Globus pallidus (tissue), 1 donor: ENCODE measurements at places on chromosomes 3 and 15.
A peak's percentile ranks its signal among the peaks of the same experiment; 100 is the strongest.

- DNase-seq, result no peak
These were observed 156.7 kb downstream of the SERPINI1 start for GRCh38 chr3:167892205-167892604.

DNA sequence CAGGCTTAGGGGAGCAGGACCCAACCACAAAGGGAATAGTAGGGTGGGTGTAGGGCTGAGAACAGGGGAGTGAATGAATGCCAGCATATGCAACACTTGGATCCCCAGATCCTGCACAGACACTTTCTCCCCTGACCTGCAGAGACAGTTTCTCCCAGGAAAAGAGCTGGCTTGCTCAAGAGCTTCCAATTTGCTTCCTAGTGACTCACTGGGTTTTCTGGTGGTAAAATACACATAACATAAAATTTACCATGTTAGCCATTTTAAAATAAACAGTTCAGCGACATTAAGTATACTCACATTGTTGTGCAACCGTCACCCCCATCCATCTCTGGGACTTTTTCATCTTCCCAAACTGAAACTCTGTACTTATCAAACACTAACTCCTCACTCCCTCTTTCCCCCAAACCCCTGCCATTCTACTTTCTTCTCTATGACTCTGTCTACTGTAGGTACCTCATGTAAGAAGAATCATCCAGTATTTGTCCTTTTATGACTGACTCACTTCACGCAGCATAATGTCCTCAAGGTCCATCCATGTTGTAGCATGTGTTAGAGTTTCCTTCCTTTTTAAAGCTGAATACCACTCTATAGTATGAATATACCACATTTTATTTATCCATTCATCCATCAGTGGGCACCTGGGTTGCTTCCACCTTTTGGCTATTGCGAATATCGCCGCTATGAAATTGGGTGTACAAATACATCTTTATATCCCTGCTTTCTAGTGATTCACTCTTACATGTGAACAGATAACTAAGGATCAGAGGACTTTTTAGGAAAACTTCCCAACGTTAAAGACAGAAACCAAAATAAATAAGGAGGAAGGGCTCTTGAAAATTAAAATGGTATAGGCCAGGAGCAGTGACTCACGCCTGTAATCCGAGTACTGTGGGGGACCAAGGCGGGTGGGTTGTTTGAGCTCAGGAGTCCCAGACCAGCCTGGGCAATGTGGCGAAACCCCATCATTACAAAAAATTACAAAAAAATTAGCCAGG, 95.6 kb upstream of the TJP1 start:
- no peak for DNase-seq

DNA sequence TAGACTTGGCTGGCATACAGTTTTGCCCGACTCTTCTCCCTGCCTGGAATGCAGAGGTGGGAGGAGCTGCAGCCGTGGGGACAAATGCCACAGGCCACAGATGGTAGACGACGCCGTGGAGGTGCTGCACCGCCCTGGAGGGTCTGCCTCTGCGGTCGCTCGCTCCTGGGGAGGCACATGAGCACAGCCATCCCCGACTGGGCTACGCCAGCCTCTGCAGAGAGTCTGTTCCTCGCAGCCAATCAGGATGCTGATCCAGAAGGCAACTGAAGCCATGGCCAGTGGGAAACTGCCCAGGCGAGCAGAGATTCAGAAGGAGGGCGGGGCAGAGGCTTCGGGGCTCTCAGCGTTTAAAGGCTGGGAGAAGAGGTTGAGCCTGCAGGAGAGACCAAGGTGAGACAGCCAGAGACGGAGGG, 11.9 kb upstream of the LRRC15 start:
- no peak for DNase-seq

GRCh38 chr3:57557085-57557537, 1.0 kb downstream of the PDE12 start:
- DNase-seq, result no peak

DNA sequence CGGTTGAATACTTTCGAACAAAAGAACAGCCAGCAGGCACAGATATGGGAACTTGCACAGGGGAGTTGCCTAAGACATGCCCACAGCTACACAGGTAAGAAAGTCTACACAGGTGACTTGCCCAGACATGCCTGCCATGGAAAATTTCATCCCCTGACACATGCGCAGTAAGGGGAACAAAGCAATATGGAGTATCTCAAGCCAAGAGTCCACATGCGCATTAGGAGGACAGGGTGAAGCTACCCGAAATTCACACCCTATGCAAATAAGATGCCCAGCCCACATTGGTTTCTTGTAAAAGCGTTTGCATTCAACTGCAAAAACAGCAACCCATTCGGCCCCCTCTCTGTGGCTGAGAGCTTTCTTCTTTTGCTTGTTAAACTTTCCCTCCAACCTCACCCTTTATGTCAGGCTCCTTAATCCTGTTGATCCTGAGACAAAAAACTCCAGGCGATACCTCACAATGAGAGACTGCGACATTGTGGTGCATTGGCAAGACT, 49.3 kb upstream of the TRPM1 start:
- no peak for DNase-seq

DNA sequence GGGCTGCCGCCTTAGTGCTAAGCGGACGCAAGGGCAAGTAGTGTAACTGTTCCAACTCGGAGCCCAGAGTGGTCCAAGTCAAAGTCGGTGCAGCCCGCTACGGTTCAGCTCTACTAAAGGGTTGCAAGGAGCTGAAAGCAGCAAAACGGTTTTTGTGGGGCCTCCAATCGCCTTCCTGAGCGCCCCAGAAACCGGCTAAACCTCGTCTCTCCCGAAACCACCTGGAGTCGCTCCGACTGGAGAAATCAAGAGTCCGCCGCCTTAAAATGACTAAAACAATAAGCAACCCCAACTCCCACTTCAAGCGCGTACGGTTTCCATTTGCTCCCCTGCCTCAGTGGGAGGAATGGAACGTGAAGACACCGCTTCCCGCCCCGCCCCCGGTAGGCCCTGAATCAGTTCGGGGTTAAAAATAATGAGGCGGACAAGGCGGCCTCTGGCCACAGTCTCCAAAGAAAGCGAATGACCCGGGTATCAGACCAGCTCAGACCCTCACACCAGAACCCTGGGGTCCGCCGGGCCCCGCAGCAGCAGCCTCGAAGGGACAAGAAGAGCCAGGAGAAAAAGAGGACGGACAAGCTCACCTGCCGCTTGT, 401 bp downstream of the SEC11A start:
- DNase-seq, result no peak

DNA sequence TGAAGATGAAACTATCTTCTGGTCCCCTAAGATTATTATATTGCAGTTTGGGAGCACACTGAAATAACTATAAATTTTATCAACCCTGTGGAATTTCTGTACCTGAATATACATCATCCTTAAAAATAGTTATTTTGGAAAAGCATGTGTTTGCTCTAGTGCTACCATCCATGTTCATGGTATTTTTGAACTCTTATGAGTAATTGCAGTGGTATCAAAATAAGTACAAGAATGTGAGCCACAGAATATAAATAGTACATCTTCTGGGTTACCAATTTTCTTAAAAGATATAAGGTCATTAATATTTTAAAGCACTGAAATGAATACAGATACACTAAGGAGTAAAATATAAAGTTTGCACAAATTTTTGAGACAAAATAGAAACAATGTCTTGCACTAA, 206.5 kb downstream of the CBLB start:
- no peak for DNase-seq

GRCh38 chr3:182241766-182242488, 530.2 kb downstream of the SOX2 start:
- peak; percentile 89 for DNase-seq

DNA sequence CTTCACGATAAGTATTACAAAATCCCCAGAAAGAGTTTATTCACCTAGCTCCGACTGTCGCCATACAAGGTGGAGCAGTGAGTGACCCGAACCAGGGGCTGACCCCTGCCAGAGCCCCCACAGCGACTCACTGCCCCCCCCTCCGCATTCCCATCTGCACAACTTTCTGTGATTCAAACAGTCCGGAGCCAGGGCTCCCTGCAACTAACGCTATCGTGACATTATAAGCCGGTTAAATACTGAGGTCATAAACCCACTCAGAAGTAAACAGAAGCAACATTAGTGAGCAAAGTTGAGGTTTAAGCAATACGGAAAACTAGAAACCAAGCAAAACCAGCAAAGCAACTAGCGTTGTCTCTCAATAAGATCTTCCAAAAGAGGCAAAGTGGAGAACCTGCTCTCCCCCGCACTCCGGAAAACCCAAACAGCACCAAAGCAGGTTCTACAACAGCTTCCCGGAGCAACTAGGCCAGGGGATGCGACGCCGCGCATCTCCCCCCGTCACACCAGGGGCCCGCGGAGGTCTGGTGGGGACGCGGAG, 642 bp downstream of the SCAP start:
- peak; percentile 11 for DNase-seq

- no peak for DNase-seq
These were observed 113.9 kb downstream of the TMEM108 start for GRCh38 chr3:133152056-133152455.

- DNase-seq, result no peak
These were observed 2.3 kb upstream of the SLC2A2 start for GRCh38 chr3:171028779-171029232.

GRCh38 chr3:172216911-172217310, 177.5 kb downstream of the FNDC3B start:
- DNase-seq, result no peak

DNA sequence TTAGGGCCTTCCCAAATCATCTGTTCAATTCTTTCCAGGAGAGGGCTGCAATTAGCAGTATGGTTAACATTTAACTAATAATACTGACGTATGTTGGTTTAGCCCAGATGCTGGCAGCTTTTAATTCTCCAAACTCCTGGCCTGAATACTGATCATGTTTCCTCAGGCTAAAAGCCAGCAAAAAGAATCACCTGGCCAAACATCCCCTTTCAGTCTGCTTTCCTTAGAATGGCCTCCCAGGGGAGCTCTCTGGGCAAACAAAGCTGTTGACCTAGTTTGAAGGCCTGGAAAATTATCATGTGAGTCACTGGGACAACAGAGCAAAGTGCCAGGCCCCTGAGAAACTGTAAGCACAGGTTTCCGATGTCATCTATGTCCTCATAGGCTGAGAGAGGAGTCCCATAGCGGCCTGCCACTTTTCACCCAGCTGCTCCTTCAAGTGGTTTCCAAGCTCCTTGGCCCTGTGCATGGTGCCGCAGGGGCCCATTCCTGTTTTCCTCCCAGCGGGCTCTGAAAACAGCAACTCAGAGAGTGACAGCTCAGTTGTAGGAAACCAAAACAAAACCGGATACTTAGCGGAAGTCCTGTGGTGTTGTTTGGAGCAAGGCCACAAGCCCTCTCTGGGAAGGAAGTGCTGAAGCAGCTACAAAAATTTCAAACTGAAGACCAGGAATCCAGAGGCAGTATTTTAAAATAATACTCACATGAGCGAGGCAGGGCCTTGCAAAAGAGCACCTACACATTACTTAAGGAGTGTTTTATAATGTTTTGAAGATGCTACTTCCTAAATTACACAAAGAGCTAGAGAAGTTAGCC, 36.5 kb upstream of the RAB11A start:
- peak; percentile 78 for DNase-seq

DNA sequence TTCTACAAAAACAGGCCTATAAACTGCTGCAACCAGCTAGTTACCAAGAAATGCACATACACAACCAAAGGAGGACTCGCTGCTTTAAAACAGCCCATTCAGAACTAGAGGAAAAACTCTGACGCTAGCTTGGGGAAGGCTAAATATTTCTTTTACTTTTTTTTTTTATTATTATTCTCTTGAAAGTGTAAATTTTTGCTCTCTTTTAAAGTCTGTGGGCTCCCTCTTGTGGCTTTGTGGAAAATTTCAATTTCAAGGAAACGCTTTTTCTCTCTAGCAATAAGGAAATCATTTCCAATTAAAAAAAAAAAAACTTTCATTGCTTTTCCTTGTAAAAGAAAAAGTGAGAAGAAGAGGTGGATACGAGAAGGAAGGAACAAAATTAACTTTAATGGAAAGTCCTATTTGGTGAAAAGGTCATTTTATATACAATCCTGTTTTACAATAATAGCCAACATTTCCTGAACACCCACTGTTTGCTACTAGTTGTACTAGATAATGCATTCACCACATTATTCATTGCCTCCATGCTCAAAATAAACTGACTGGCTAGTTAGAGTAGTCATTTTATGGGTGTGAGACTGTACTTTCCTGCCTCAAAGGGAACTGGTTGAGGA, 51.2 kb upstream of the SAMMSON start:
- DNase-seq, result peak; percentile 81

- no peak for DNase-seq
These were observed 31.2 kb upstream of the ALDH1L1 start for GRCh38 chr3:126211569-126211968.

DNA sequence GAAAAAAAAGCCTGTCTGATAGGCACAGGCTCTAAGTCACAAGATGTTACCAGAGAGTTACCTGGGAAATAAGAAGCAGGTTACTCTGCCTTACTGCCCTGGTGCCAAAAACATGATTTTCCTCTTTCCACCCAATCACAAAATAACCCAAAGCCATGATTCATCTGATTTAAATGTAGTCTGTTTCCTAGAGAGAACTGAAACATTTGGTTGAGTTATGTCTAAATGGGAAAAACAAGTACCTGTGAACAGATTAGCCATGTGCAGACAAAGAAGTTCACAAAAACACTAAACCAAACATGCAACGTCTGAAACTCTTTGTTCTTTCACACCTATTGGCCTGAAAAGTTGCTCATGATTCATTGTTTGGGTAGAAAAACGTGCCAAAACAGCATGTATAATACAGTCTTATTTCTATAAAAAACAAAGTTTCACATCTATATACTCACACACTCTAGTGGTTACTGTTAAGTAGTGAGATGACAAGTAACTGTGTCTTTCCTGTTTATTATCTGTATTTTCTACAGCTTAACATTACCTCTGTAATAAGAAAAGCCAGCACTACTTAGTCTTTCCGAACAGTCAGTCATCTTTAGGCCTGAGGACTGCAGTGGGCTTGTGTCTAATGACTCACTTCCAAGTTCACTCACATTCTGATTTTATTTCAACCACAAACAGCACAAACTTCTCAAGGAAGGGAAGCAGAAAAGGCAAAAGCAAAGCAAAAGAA, 30.2 kb downstream of the FAM174B start:
- DNase-seq, result no peak

DNA sequence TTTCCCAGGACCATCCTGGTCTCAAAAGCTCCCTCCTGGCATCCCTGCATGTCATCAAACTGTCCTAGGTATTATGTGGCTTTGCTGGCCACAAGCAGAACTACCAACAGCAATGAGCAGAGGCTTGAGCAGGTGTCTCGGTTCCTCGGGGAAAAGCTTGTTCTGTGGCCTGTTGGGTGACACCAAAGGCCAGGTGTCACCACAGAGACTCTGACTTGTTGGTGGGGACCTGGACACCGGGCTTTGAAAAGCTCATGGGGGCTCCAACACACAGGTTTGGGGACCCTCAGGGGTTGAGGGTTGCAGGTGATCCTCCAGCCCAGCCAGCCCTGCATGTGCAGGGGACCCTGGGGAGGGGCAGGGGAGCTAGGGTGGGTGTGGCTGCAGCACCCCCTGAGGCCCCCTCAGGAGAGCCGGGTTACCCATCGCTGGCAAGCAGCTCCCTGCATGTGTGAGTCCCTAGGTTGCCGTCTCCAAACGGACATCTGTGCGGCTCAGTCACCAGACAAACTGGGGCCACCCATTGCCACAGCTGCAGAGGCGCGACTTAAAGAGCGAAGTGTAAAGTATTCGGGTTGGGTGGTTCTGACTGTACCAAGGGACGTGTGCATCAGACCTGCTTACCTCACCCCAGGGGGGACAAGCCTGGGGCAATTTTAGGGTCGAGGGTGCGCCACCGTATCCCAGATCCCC, 140.1 kb downstream of the CHSY1 start:
- no peak for DNase-seq
